RPMI7951 (cell line): ENCODE measurements at places on chromosomes 2 and 18. TPM values are rescaled to one million over a fixed set of nuclear protein-coding genes. Genes with fewer than 3 reads are reported as not detected.

DNA sequence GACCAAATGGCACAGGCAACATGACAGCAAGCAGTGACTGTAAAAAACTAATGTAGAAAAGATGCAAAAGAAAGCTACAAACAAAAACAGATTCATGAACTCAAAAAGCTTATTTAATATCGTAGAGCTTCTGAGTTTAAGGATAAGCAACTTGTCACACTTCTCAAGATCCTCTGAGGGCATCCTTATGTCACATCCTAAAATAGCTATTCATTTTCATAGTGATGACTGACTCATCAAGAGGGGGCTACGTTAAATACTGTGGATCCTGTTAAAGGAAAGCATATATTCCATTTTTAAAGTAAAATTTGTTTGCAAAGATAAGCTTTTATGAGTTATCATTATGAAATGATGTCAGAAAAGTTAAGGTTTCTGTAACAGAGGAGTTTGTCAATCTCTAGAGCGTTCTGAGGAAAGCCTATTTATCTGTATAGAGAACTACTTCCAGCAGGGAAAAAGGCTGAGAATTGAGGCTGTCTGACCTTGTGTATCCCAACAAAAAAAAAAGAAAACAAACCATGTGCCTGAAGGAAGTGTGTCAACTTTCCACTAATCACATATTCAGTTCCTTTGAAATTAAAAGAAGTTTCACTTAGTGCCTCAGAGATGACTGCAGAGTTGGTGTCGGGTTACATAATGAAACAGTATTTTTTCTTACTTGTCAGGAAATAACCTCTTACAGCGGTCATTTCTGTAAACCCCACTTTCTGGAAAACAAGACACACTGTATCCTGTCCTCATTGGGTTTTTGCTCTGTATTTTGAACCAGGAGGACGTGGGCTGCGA lies 115.5 kb downstream of the ESCO1 start:
- peak; percentile 13 for DNase-seq

GRCh38 chr18:54250846-54251261 lies 18.5 kb upstream of the POLI start:
- no peak for DNase-seq

- DNase-seq, result no peak
These were observed 159.7 kb upstream of the LRRTM1 start for GRCh38 chr2:80464275-80464674.

FAM228B gene
- total RNA-seq, result 3.5 and 3.7 TPM in 2 replicates

POTEC gene
- not detected in 2 replicates for total RNA-seq
